Left colon (tissue), 2 donors: ENCODE measurements at places on chromosomes 2 and 18. TPM values are rescaled to one million over a fixed set of nuclear protein-coding genes. Genes with fewer than 3 reads are reported as not detected.

Gene SAP130
- total RNA-seq = 30.3 TPM

Gene SCYGR8
- not detected for total RNA-seq

Gene STK17B
- total RNA-seq = 59.9 TPM

Gene FIGN
- total RNA-seq = 1.5 TPM

Gene UPP2
- not detected for total RNA-seq

Gene CYP20A1
- total RNA-seq = 27.9 TPM

Gene SLC4A5
- 1.4 TPM for total RNA-seq

Gene PFN4
- total RNA-seq = not detected

Gene CIB4
- total RNA-seq = not detected
